Activated T-helper 17 cell treated with anti-CD3 and anti-CD28 coated beads, Interleukin-2, amount 50 U/mL, for 72 hours (primary cell): ENCODE measurements at places on chromosomes 2 and 18. TPM values are rescaled to one million over a fixed set of nuclear protein-coding genes. Genes with fewer than 3 reads are reported as not detected.
A peak's percentile ranks its signal among the peaks of the same experiment; 100 is the strongest.

SERPINB7 gene
- total RNA-seq = not detected

AUP1 gene
- total RNA-seq = 116 TPM

FN1 gene
- total RNA-seq = 1.2 TPM

DUSP19 gene
- total RNA-seq = 1.6 TPM

LOXL3 gene
- 4.4 TPM for total RNA-seq

TLX2 gene
- total RNA-seq = 1.4 TPM

ZSWIM2 gene
- not detected for total RNA-seq

KIF5C gene
- 33.1 TPM for total RNA-seq

DNA sequence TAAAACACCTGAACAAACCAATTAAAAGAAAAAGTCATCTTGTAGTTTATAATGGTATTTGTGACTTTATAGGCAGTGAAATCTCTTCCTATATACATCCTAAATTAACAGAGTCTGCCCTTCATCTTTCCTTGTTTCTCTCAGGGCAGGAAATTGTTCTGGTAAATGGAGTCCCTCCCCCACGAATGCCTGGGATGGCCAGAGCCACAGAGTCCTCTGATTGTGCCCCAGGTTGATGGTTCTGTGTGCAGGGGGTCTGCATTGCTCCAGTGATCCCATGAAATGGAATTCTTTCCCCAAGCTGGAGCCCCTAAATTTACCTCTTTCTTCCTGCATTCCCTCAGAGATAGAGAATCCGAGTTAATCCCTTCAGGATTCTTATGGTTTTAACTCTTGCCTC is 155.5 kb downstream of the MTX2 start:
- no peak overlapping the region for H3K27ac ChIP-seq
- no peaks in the 10 kb centered on the region for H3K36me3 ChIP-seq
- no peak overlapping the region for H3K4me3 ChIP-seq

- ATAC-seq = no peak
- no peaks in the 10 kb centered on the region for H3K36me3 ChIP-seq
- no peak overlapping the region for H3K4me3 ChIP-seq
- H3K27ac ChIP-seq = no peak overlapping the region
- H3K27me3 ChIP-seq = peaks cover 2% of the 10 kb centered on the region
These were observed 71.5 kb downstream of the NYAP2 start for GRCh38 chr2:225471039-225471438.

DNA sequence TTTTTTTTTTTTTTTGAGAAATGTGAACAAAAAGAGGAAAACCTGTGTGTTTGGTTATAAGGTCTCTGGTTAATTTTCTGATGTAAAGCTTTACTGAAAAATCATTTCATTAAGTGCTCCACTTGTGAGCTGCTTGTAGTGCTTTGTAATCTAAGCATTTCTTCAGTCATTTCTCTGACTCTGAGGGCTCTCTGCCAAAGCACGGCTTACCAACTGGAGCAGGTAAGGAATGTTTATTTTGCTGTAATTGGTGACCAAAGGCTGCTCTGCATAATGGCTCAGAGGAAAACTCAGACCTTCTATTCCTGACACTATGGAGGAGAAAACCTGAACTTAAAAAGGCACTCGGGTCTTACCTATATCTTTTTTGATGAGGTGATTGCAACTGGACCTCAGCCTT is 848.8 kb downstream of the MBD2 start:
- no peaks in the 10 kb centered on the region for H3K27me3 ChIP-seq
- no peaks in the 10 kb centered on the region for H3K36me3 ChIP-seq
- no peak overlapping the region for H3K27ac ChIP-seq
- H3K4me1 ChIP-seq = no peaks in the 10 kb centered on the region
- no peak overlapping the region for H3K4me3 ChIP-seq
- no peak for ATAC-seq

GRCh38 chr2:233418761-233419546 is 64.7 kb downstream of the DGKD start:
- H3K27me3 ChIP-seq = no peaks in the 10 kb centered on the region
- ATAC-seq = peak; percentile 56
- peak overlapping the region; percentile 88 for H3K27ac ChIP-seq
- H3K4me1 ChIP-seq = peaks cover 68% of the 10 kb centered on the region

GRCh38 chr2:241386519-241386918 is 30.4 kb downstream of the FARP2 start:
- H3K27ac ChIP-seq = no peak overlapping the region
- no peak overlapping the region for H3K4me3 ChIP-seq
- H3K4me1 ChIP-seq = peaks cover 11% of the 10 kb centered on the region

DNA sequence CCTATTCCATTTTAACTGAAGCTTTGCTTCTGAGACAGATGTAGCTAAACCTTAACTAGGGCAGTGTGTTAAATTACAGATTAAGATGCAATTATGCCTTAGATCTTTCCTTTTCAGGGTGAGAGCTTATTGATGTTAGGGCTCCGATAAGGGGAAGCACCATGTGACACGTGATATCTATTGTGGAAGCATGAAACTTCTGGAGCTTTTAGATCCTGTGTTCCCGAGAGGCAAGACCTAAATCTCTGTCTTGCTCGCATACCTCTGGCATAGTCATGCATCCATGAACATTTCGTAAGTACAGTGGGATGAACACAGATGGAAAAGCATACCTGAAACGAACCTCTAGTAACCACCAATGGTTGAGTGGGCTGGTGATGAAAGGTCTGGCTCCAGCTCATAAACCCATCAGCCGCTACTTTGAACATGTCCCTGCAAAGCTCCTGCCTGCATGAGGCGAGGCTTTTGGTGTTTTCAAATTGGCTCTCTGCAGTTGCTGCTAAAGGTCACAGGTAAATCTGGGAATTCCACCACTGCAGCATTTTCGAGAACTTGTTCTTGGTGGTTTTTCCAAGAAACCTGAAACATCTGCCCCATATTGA is 3.7 kb upstream of the NRP2 start:
- H3K36me3 ChIP-seq = no peaks in the 10 kb centered on the region
- H3K27ac ChIP-seq = no peak overlapping the region
- H3K4me1 ChIP-seq = peaks cover 9% of the 10 kb centered on the region
- no peak for ATAC-seq
- H3K27me3 ChIP-seq = peaks cover 25% of the 10 kb centered on the region

DNA sequence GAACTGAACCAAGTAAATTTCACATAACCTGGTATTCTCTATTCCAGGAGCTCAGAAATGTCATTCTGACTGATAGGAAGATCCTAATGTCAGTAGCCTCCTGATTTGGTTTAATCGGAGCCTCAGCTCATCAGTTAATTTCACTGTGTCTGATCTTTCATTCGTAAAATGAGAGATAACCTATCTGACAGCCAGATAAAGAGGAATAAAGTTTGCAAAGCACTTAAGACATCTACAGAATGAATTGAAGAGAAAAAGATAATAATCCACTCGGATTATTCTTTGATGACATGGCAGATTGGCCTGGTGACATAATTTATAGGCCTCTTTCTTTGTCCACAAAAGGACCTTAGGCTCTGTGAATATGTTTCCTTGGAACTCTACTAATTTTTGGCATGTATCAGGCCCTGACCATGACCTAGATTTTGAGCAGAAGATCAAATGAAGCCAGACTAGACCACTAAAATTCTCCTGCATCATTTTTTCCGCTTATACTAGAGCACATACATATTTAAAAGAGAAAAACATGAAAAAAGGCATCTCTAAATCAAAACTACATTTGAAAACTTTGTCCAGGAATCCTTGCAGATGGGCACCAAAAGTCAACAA is 312.4 kb downstream of the MTX2 start:
- peaks cover 5% of the 10 kb centered on the region for H3K4me1 ChIP-seq
- H3K4me3 ChIP-seq = no peak overlapping the region
- peaks cover 33% of the 10 kb centered on the region for H3K27me3 ChIP-seq
- no peaks in the 10 kb centered on the region for H3K36me3 ChIP-seq

GRCh38 chr2:206245265-206245672 is 29.2 kb upstream of the ZDBF2 start:
- no peaks in the 10 kb centered on the region for H3K36me3 ChIP-seq
- H3K4me3 ChIP-seq = no peak overlapping the region
- peak; percentile 46 for ATAC-seq

GRCh38 chr18:68480196-68480595 is 234.7 kb downstream of the TMX3 start:
- no peak overlapping the region for H3K4me3 ChIP-seq
- no peaks in the 10 kb centered on the region for H3K36me3 ChIP-seq
- no peak overlapping the region for H3K27ac ChIP-seq
- ATAC-seq = no peak
- H3K4me1 ChIP-seq = no peaks in the 10 kb centered on the region
- no peaks in the 10 kb centered on the region for H3K27me3 ChIP-seq

GRCh38 chr2:122707224-122707824 is 951.9 kb downstream of the TSN start:
- H3K4me1 ChIP-seq = no peaks in the 10 kb centered on the region
- H3K27ac ChIP-seq = no peak overlapping the region
- ATAC-seq = no peak

- H3K27ac ChIP-seq = no peak overlapping the region
- no peak for ATAC-seq
- H3K27me3 ChIP-seq = peaks cover 12% of the 10 kb centered on the region
- no peaks in the 10 kb centered on the region for H3K4me1 ChIP-seq
- H3K4me3 ChIP-seq = no peak overlapping the region
These were observed 11.3 kb downstream of the GATA6 start for GRCh38 chr18:22180722-22181121.

- H3K4me3 ChIP-seq = no peak overlapping the region
- no peaks in the 10 kb centered on the region for H3K36me3 ChIP-seq
- no peak overlapping the region for H3K27ac ChIP-seq
- no peaks in the 10 kb centered on the region for H3K27me3 ChIP-seq
These were observed 181.4 kb downstream of the TMEM182 start for GRCh38 chr2:102943251-102943650.

DNA sequence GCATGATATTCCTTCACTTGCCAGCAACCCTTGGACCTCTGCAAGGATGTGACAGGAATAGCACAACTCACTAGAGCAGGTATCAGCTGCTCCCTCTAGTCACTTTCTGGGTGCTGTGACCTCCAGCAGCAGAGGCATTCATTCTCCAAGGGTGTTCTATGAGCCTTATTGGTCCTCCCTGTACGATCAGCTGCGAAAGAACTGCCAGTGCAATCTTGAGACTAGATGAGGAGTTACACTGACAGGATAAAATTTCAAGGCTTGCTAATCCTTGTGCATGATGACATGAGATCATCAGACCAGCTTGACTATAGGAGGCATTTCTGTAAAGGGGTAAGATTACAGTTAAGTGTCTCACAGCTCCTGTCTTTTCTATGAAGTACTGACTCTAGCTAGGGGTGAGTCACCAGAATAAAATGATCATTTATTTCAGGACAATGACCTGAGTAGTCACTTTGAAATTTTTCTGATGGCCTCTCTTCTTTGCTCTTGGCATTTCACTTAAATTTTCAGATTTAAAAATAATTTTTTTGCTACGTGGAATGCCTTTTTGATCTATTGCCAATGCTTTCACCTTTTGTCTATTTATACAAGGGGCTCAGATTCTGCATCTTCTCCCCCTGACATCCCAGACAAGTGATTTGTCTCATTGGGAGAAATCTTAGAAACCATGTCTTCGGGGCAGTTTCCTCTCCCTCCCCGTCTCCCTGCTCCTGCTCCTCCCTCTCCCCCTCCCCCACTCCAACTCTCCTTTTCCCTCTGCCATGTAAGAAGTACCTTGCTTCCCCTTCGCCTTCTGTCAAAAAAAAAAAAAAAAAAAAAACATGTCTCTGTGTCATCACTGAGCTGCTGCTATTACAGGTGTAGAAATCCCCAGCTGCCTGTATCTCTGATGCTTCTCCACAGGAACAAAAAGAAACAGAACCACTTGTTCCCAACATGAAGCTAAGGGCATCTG is 49.2 kb upstream of the FRZB start:
- H3K4me3 ChIP-seq = no peak overlapping the region
- H3K27me3 ChIP-seq = no peaks in the 10 kb centered on the region
- no peak overlapping the region for H3K27ac ChIP-seq
- ATAC-seq = no peak

GRCh38 chr2:185456517-185456916 is 282.1 kb upstream of the FSIP2 start:
- H3K27me3 ChIP-seq = no peaks in the 10 kb centered on the region
- no peak overlapping the region for H3K27ac ChIP-seq
- H3K4me3 ChIP-seq = no peak overlapping the region
- no peaks in the 10 kb centered on the region for H3K36me3 ChIP-seq
- no peaks in the 10 kb centered on the region for H3K4me1 ChIP-seq

DNA sequence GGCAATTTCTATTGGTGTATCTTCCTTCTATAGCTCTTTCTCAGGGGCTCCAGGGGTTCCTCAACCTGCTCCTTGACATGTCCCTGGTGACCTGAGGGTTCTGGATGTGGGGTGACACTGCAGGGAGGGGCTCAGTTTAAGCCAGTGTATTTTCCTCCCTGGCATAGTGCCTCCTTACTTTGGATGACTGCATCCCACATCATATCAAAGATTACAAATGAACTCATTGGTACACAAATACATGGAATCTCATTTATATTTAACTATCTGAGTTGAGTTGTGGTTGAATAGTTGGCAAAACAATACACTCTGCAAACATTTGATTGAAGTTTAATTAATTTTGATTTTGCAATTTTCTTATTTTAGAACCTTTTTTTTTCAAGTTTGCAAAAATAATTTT is 268.2 kb upstream of the SKOR2 start:
- no peaks in the 10 kb centered on the region for H3K4me1 ChIP-seq
- H3K27me3 ChIP-seq = peaks cover 4% of the 10 kb centered on the region
- H3K4me3 ChIP-seq = no peak overlapping the region
- H3K27ac ChIP-seq = no peak overlapping the region

GRCh38 chr2:177262092-177262491 is 2.4 kb downstream of the NFE2L2 start:
- H3K36me3 ChIP-seq = peaks cover 67% of the 10 kb centered on the region
- peak overlapping the region; percentile 96 for H3K27ac ChIP-seq
- no peak for ATAC-seq
- no peaks in the 10 kb centered on the region for H3K27me3 ChIP-seq
- H3K4me1 ChIP-seq = peaks cover 36% of the 10 kb centered on the region

DNA sequence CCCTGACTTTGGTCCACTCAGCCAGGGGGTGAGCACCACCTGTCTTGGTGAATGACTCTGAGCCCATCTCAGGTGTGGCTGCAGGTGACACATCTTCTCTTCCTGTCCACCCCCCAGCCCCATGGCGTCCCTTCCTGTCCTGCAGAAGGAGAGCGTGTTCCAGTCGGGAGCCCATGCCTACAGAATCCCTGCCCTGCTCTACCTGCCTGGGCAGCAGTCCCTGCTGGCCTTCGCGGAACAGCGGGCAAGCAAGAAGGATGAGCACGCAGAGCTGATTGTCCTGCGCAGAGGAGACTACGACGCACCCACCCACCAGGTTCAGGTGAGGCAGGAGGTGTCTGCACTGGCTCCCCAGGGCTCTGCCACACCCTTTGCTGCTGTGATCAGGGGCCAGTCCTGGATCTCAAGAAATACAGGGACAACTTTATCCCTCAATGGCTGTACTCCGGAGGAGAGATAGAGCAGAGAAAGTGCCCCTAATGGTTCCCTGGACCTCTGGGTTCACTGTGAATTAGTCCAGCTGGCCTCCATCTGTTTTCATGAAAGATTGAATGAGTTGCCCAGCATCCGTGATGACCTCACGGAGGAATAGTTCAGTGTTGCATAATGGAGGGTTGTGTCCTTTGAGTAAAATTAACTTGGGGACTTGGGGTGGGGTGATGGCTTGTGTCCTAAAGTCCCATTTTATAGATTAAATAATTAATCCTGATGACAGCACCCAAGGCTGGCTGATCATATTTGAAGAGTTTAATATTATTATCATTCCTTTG is at the start of gene NEU2:
NEU2 (plus strand) TSS at position 122 of the 770 bp plus-strand sequence; CDS start at position 122, 0 bp downstream.
- H3K4me3 ChIP-seq = no peak within 1 kb of the TSS
- H3K27me3 ChIP-seq = no peaks in the 10 kb centered on the region
- H3K36me3 ChIP-seq = no peaks in the 10 kb centered on the region
